ENCODE measurements at places on chromosomes 5 and 9. TPM values are rescaled to one million over a fixed set of nuclear protein-coding genes. Genes with fewer than 3 reads are reported as not detected.

DNA sequence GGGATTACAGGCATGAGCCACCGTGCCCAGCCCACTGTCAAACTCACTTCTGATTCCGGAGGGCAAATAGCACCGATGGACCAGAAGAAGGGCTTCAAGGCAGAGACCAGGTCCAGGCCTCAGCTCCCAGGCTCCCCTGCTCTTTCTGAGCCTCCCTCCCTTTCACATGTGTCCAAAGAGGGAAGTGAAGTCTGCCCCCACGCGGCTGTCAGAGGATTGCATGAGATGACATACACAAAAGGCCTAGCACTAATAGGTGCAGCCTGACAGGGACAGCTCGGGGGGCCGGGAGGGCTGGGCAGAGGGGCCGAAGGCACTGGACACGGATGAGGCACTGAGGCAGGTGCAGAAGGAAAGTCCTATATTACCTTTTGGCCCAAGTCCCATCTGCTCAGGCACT lies 16.1 kb downstream of the FBP1 start:
- no peak for DNase-seq

- no peak for DNase-seq
These were observed 428.2 kb downstream of the IRX1 start for GRCh38 chr5:4023753-4024335.

GRCh38 chr5:132417010-132417439 lies 47.5 kb downstream of the SLC22A5 start:
- DNase-seq = no peak

Gene SHOC1
- 0.07 TPM for total RNA-seq

- no peak for DNase-seq
These were observed 155.6 kb upstream of the ZNF618 start for GRCh38 chr9:113720495-113720894.

DNA sequence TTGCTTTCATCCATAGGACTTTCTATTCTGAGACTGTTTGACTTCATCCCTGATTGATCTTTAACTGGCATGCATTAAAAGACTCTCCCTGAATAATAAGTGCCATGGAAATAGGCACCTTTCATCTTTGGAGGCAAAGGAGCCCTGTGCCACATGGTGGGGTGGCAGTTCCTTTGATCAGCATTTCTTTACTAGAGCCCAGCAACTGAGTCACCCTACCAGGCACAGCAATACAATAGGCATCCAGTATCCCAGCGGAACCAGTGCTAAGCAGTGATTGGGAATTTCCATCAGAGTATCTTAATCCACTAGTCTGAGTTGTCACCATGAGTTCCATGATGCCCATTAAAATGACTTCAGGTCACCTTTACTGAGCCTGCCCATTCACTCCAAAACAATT lies 476.1 kb upstream of the MPDZ start:
- peak; percentile 9 for DNase-seq

Gene ACOT12
- total RNA-seq = not detected

Gene SPINK4
- total RNA-seq = not detected

DNA sequence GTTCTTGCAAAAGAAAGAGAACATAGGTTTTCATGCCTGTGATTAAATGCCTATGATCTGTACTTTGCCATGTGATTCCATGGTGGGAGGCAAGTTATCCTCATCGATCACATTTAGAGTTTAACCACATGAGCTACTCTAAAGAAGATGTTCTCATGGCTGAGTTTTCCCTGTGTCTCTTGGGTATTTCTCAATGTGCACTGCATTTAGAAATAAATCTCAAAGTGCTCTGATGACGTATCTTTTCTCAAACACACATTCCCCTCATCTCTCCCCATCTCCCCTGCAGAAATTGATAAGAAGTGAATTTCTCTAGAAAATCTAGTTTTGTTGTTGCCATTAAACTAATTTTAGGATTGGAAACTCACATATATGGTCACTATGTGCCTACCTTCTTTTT lies 282.2 kb downstream of the SEMA5A start:
- no peak for DNase-seq

DNA sequence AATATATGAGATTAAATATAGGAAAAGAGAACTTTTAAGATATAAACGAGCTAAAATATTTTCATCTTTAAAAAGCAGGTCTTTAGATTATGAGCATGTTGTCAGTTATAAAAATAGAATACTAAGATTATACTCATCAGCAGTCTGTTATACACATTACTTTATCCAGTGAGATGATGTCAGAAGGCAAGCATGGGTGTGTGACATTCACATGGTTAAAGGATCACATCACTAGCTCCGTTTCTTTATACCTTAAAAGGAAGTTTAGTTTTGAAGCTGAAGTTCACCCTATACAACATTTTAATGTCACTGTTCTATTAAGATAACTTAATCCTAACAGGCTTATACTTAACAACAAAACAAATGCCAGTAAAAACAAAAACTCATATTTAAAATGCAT lies 59.6 kb downstream of the RICTOR start:
- no peak for DNase-seq

GRCh38 chr5:66339896-66340295 lies 195.8 kb downstream of the SREK1 start:
- DNase-seq = no peak

- no peak for DNase-seq
These were observed 15.8 kb upstream of the CAPSL start for GRCh38 chr5:35954175-35954574.

Gene SGCD
- 0.17 TPM for total RNA-seq

DNA sequence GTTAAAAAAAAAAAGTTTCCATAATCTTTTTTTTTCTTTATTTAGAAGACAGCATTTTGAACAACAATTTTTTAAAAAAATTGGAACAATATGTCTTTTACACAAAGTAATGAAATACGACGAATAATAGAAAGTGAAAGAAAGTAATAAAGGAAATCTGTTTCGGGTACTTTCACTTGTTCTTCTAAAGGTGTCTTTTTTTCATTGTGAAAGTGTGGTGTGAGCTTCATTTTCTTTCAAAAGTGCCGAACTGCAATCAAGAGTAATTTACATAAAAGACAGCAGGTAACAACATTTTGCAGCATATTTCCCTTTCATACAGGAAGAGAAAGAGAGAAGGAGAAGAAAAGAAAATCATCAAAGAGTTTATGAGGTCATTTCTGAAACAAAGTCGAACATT lies 159.7 kb upstream of the CDH12 start:
- DNase-seq = no peak

Gene PNPLA7
- total RNA-seq = 1.2 TPM

Gene ERGIC1
- 98.6 TPM for total RNA-seq

GRCh38 chr5:168947212-168947868 lies 353.6 kb downstream of the SLIT3 start:
- DNase-seq = peak; percentile 24

DNA sequence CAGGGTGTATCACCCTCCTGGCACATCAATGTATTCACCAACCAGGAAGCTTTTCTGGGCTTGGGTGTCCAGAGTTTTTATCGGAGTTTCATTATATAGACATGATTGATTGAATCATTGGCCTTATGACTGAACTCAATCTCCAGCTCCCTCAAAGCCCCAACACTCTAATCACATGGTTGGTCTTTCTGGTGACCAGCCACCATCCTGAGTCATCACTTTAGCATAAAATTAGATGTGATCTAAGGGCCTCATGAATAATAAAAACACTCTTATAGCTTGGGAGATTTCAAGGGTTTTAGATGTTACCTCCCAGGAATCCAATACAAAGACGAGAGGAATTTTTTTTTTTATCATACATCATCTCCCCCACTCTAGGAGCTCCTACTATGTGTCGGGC lies 7.7 kb upstream of the PBX3 start:
- no peak for DNase-seq

Gene CDH6
- total RNA-seq = not detected

Gene CDX1
- total RNA-seq = not detected

Gene IFNA1
- not detected for total RNA-seq

- DNase-seq = no peak
These were observed 21.4 kb upstream of the SNAPC3 start for GRCh38 chr9:15401266-15401665.

DNA sequence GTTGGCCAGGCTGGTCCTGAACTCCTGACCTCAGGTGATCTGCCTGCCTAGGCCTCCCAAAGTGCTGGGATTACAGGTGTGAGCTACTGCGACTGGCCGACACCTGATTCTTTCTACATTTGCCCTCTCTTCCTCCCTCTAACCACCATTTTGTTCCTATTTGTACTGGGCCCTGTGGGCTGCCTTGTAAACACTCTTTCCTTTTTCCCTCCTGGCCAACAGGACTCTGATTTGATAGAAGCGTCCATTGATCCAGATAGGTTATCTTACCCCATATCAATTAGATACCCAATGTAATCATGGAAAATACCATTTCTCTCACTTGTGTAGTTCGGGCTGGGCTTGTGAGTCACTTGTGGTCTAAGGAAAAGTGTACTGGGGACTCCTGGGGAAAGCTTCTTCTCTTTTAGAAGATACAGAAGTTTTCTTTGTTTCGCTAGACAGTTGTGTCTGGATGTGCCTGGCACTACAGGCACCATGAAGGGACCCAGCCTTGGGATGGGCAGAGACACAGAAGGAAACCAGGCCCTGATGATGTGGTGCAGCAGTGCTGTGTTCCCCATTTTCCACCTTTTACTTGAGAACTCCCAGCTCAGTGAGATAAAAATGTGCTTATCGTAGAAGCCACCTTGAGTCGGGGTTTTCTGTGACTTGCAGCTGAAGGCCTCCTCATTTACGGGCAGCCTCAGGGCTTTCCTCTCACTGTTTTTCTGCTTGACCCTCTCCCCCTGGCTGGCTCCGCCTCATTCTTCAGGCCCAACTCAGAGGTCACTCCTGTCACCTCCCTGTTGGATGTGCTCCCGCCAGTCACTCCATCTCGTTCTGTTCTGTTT lies 32.8 kb upstream of the CPEB4 start:
- peak; percentile 28 for DNase-seq

DNA sequence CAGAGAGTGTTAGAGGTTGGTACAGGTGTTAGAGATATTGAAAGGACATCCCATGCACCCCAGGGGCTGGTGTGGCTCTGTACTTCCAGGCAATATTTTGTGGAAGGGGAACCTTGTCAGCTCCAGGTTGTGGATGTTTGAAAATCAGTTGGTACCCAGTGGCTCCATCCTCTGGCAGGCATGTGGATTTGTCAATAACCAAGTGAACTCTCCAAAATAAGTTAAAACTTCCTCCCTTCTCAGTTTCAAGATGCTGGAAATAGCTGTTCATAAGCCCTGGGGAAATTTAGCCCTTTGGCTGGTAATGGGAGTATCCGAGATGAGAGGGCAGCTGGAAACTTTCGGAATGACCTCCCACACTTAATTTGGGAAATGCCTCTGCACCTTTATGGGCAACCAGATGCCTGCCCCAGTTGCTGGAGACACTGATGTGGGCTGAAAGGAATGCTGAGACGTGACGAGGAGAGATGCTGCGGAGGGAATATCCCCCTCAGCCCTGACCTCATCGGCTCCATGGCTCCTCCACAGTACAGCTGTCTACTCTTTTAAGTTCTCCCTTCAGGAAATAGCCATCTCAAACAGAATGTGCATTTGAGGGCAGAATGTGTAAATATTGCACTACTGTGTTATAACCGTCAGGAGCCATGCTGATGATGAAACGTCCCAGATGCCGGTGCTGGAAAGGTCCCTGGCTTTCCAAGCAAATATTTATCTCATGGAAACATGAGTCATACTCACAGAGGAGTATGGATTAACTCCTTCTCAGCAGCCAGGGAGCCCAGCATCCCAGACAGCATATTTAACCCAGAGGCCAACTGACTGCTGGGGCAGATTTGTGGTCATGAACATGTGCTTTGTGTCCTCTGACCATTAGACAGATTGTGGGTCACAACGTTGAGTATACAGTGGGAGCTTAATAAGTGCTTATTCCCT lies 29.5 kb downstream of the TGFBI start:
- peak; percentile 80 for DNase-seq

Gene PCDHGB5
- 14.2 TPM for total RNA-seq

Gene FOXD4L3
- 0.33 TPM for total RNA-seq

DNA sequence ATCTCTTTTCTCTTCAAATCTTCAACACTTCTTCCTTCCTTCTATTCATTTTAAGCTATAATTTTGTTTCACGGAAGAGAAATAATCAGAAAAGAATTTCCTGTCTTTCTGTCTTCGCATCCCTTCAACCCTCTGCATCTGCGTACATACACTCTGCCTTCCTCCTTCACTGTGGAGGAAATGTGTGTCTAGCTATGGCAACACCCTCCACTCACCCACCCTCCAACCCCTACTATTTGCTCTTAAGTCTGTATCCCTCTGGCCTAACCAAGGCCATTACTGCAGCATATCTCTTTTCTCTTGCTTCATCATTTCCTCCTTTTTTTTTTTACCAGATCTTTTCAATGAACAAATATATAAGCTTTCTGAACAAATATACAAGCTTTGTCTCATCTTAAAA lies 105.7 kb upstream of the NUDT12 start:
- DNase-seq = no peak

- no peak for DNase-seq
These were observed 35.1 kb upstream of the ADAMTS19 start for GRCh38 chr5:129425031-129425430.

DNA sequence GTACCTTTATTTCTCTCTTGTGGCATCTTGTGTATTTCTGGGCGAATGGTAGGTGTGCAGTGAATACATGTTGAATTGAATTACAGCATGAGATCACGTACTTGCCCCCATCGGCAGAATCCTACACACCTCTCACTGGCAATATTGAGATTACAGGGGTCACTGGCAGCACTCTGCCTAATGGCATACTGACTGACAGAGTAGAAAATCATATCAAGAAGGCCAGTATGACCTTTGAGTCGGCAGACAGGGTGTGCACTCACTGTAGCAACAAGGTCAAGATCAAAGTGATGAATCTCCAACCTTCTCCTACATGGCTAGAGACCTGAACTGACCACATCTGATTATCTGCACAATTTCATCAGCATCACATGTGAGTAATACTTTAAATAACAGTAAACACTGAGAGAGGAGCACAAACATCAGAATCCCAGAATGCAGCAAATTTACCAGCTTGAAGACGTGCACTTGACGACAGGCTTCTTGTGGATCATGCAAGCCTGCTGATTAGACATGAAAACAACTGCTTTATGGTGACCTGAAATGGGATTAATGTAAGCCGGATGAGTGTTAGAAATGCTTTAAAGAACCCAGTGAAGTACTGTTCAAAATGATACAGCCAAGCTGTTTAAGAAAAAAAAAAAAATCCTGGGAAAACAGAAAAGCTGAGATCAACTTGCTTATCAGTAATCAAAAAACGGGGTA lies 267.1 kb upstream of the EFNA5 start:
- DNase-seq = no peak

GRCh38 chr9:21796768-21797167 lies 5.7 kb upstream of the MTAP start:
- peak; percentile 57 for DNase-seq

Gene WDR38
- total RNA-seq = not detected

Gene FAM221B
- total RNA-seq = not detected

DNA sequence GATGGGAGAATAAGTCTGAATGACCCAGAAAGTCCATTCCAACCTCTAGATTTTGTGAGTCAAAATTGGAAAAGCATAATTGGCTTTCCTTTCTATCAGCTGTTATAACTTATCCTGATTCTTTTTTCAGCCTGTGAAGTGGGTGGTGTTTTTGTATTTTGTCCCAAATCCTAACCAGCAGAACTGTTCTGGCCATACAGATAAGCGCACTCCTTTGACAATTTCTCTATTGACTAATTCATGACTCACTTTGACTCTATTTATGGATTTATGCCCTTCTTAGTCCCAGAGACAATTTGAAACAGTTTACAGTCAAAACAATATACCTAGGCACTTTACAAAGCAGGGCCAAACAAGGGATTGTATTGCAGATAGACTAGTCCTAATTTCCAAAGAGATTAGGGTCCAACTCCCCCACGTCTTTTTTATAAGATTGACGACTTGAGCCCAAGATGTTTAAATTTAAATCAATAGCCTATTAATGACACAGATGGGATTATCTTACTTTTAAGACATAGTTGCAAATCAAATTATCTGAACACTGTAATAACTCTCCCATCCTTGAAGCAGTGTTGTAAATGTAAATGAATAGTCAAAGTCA lies 301.7 kb upstream of the SEMA6A start:
- DNase-seq = no peak

GRCh38 chr5:179738742-179739141 lies 6.1 kb downstream of the MAML1 start:
- DNase-seq = no peak

Measured in mammary epithelial cell (primary cell).